ENCODE measurements at places on chromosomes 16 and 17.

DNA sequence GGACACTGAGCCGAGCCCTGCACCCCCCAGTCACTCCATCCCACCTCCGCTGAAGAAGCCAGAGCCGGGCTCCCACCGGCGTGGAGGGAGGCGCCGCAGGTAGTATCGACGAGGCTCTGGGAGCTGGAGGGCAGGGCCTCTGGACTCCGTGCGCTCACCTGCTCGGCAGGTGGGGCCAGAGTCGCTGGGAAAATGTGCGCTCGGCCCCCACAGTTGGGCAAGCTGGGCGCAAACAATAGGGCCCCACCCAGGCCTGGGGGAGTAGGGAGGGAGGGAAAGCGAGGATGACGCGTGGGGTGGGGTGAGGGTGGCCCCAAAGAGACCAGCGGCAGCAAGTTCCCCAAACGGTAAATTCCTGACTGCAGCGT, 668 bp downstream of the JUP start:
- no peak for DNase-seq

GRCh38 chr16:65816556-65816955, 549.9 kb upstream of the CDH5 start:
- no peak for DNase-seq

- DNase-seq = no peak
Observed at GRCh38 chr16:90031931-90032673, 12.8 kb upstream of the DBNDD1 start.

DNA sequence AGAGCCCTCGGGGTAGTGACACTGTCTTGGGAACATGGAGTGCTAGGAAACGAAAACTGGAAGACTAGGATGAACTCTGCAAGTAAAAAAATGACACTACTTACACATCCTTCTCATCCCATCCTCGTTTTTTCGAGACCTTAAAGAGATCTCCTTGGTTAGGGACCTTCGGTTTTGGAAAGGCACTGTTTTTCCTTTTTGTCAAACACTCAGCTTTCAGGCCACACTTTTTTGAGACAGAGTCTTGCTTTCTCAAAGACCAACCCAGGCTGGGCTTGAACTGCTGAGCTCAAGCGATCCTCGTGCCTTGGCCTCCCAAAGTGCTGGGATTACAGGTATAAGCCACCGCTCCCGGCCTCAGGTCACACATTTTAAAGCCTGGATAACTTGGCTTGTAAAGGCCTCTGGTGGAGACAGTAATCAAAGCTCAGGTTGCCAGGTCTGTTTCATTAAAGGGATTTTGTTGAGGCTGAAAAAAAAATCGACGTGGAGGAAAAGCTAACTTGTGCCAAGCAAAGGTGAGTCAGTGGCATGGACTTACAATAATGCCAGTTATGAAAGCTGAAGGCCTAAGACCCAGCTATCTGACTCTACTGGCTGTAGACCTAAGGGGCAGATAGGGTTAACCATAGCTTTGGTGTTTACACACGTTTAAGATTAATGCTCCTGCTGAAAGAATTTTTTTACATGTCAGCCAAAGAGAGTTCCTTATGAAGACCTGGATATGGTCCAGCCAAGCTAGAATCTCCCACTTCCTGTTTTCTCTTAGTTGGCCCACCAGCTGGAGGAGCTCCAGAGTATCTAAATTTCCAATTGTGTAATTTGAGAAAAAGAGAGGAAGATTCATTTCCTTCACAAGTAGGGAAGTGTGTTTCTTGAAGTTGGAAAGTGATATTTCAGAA, 823 bp downstream of the NBR1 start:
- no peak for DNase-seq

DNA sequence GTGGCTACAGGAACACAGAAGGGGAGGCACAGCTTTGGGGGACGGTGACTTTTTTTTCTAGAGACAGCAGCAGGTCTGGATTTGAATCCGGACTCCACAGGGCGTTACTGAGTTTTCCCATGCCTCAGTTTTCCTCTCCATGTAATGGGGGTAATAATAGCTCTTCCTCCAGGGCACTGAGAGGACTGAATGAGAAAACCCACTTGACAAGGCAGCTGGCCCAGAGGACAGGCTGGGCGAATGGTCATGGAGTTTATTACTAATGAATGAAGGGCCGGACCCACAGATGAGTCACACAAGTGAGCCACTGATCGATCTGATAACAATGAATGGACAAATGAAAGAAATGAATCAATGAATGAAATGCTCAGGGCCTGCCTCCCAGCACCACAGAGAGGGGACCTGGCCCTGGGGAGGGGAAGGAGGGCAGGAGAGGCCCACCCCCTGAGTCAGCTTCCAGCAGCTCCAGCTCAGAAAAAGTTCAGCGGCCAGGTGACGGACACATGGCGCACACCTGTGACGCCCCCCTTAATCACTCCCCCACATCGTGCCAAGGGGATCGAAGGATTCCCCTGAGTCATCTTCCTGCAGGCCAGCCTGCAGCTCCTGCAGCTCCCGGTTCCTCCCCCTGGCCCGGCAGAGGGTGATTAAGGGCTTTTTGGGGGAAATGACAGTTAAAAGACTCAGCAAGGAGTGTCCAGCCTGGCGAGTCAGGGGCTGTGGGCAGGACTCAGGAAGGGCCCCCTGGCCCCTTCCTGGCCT, 54.3 kb downstream of the SOCS1 start:
- DNase-seq = no peak

GRCh38 chr17:16286947-16287562, 66.2 kb downstream of the CENPV start:
- no peak for DNase-seq

GRCh38 chr17:52762147-52762793, 603.8 kb upstream of the CA10 start:
- no peak for DNase-seq

DNA sequence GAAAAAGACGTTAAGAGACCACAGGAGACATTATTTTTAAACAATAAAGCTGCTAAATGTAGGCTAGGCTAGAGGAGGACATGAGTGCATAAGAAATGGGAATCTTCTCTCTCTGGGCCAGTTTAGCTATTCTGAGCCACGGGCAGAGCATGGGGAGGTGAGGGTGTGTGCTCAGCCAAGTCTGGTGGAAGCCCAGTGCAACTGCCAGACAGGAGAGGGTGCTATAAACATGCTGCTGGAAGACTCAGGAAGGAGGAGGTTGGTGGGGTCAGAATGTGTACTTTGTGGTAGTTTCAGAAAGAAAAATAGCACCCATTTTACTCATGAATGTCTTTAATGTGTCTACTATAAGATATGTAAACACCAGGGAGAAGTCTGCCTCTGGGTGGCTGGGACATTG, 5.9 kb upstream of the SDK2 start:
- no peak for DNase-seq

GRCh38 chr16:89482150-89482816, 8.1 kb downstream of the ANKRD11 start:
- no peak for DNase-seq

DNA sequence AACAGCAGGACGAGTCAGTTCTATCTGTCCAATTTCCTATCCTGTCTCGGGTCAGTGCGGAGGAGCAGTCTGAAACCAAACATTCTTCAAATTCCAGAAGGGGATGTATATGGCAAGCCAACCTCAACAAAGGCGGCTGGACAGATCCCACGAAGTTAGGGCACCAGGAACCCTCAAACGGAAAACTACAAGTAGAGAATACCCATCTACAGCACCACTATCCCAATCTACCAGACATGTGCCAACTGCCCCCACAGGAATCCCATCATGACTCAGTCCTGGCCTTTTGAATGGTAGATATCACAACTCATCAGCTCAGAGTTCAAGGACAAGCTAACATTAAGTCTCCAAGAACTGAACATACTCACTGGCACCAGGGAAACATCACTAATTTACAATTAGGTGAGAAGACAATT, 2.3 kb downstream of the NAT9 start:
- DNase-seq = no peak

DNA sequence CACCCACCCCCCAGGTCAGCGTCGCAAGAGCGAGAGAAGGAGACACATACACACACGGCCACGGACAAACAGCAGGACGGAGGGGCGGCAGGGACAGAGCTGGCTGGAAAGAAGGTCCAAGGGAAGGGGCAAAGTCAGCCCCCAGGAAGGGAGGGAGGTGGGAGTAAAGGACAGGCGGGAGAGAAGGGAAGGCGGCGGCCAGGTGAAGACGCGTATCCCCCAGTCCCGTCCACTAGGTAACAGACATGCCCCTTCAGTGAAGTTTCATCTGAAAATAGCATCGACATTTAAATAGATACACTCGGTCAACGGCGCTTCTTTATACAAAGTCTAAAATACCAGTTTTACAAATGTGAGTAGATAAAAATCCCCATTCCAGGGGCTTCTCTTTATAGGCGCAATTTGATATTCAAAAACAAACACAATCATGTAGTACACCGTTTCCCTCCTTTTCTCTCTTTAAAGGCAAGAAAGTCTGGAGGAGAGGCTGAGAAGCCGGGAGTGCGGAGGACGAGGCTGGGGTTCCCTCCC, 4.5 kb downstream of the CBX8 start:
- DNase-seq = no peak

DNA sequence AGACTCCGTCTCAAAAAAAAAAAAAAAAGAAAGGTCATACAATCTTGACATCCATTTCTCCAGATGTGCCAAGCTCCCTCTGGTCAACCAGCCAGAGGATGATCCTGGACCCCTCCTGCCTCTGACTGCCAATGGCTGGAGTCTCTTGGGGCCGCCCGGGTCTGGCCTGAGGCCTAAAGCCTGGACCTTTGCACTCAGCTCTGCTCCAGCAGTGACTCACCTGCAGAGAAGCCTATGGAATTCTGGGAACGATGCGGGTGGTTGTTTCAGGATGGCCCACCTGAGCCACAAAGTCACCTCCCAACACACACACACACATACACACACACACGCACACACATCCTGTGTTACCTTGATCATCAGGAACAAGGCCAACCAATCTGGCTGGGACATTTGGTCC, 64.0 kb upstream of the DNAH17 start:
- DNase-seq = no peak

DNA sequence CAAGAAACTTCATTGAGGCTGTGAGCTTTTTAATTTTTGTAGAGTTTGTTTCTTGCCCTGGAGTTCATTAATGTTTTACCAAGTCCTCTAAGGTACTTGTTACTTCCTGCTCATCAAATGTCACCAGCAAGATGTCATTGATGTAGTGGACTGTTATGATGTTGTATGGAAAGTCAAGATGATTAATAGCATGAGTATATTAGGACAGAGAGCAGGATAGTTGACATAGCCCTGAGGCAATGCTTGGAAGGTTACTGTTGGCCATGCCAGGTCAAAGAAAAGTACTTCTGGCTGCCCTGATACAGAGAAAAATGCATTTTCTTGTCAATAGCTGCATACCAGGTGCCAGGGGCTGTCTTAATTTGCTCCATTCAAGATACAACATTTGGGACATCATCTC, 6.7 kb downstream of the KRTAP1-5 start:
- no peak for DNase-seq

- no peak for DNase-seq
Observed at GRCh38 chr17:801660-802059, 19.5 kb downstream of the MRM3 start.

DNA sequence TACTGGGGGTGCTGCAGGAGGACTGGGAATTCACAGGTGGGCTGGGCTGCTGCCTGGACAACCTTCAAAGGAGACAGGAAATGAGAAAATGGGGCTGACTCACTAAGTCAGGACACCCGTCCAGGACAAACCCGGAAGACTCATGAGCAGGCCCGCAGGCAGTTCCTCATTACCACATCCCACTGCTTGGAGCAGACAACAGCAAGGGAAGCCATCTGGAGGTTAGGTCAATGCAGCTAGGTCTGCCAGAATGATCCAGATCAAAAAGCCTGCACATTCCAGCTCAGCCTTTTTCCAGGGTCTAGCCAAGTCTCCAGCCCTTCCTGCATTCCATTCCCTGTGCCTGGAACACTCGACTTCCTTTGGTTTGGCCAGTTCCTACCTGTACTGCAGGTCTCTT, 536.5 kb upstream of the CDH11 start:
- no peak for DNase-seq

DNA sequence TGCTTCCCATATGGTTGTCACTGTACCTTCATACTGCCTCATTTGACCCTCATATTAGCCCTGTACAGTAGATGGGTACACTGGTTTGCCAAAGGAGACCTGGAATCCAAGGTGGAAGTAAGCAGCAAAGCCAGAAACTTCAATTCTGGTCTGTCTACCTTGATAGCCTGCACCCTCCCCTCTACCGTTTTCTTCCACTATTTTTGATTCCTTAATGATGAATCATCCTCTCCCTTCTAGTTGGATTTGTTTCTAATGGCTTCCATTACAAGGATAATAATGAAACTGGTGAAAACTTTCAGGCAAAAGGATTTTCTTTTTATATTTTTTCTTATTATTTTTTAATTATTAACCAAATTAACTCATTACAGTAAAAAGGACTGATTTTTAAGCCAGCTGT, 17.3 kb downstream of the TAC4 start:
- DNase-seq = no peak

- no peak for DNase-seq
Observed at GRCh38 chr17:39981207-39981741, 667 bp downstream of the PSMD3 start.

DNA sequence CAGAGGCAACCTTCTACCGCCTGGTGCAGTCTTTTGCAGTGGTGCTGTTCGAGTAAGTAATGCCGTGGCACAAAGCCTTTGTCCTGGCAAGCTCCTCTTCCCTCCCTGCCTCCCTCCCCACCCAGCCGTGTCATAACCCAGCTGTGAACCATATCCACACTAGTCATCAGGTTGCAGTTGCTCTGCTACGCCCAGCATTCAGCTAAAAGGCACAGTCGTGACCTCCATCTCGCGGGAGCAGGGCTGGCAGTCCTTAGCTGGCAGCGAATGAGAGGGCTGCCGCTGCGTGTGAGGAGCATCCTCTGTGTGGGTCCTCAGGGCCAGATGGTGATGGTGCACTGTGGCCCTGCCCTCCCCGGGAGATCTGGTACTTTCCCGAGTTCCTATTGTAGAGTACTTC, 39.3 kb downstream of the CIBAR2 start:
- DNase-seq = no peak

GRCh38 chr16:50124769-50125168, 28.3 kb upstream of the TENT4B start:
- DNase-seq = no peak

DNA sequence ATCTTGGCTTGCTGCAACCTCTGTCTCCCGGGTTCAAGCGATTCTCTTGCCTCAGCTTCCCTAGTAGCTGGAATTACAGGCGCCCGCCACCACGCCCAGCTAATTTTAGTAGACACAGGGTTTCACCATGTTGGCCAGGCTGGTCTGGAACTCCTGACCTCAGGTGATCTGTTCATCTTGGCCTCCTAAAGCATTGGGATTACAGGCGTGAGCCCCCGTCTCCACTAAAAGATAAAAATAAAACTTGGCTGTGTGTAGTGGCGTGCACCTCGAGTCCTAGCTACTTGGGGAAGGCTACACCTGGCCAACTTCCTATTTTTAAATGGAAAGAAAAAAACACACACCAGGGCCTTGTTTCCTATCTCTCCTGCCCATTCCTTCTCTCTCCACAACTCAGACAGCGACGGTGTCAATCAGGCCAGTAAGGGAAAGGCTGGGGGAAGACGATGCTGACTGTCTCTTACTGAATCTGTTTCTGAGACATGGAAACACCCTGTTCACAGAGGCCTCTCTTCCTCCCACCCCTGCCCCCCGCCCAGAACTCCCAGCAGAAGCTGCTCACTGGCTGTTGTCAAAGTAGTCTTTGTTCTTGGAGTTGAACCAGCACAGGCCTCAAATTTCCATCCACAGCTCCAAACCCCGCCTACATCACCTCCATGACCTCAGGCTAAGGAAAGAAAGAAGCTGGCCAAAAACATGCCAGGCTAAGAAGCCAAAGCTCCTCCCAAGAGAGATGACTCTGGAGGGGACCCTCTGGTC, 96.6 kb downstream of the NXN start:
- DNase-seq = no peak
